ENCODE measurements at places on chromosomes 6 and 20. TPM values are rescaled to one million over a fixed set of nuclear protein-coding genes. Genes with fewer than 3 reads are reported as not detected.

DNA sequence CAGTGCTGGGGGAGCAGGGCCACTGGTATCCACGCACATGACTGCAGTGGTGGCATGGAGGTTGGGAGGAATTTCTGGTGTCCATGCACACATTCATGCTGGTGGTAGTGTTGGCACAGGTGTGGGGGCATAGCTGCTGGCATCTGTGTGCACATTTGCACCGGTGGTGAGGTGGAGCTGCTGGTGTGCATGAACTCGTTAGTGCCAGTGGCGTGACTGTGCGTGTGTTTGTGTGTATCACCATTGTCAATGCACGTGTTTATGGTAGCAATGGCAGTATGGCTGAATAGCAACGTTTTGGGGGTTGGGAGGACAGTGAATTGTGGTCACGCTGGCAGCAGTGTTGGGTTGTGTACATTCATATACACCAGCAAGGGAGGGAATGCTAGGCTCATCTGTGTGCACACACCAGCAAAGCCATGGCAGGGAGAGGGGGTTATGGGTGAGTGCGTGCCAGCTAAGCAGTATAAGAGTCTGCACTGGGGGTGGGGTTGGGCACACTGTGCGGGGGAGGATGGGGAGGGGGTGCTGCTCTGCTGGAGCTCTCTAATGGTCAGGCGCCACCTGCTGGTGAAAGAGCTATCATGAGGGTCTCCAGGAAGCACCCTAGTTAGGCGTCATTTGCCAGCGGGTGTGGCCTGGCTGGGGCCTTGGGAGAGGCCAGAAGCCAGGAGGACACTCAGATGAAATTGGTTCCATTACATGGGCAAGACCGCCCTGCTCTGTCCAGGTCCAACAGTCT lies 626.1 kb upstream of the ID4 start:
- DNase-seq, result no peak

GRCh38 chr6:3032986-3033385 lies 33.3 kb downstream of the NQO2 start:
- no peak for DNase-seq

GRCh38 chr6:56715741-56716140 lies 73.1 kb upstream of the DST start:
- no peak for DNase-seq

GRCh38 chr20:11965602-11966001 lies 47.9 kb downstream of the BTBD3 start:
- no peak for DNase-seq

DNA sequence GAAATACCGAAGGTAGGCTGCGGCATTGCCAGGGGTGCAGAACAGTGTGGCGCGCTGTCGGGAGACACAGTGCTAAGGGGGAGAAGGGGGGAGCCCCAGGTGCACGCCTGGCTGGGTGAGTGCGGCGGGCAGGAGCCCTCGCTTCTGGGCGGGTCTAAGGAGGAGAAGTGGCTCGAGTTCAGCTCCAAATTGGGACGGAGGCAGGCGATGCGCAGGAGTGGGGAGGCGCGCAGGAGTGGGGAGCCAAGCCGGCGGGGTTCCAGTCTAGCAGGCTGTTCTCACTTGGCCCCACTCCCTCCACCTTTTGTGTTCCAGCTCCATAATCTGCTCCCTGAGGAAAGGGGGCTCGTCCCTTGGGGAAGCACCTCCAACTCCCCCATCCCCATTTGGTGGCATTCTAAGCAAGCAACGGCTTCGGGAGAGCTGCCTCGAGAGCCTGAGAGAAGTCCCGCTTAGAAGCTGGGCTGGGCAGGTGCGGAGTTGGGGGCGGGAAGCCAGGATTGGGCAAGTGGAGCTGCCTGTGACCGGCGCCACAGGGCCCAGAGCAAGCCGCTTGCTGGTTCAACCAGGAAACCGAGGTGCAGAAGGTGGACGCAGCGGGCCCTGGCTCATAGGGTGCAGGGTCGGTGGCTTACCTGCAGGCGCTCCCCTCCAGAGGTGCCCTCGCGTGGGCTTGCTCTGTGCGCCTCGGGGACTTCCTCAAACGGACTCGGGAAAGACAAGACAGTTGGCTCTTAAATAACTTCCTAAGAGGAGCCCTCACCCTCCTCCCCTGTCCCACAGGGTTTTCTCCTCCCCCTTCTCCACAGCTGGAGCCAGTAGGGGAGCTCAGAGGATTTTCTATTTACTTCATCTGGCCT lies at the start of gene F13A1:
TSS of gene F13A1 (minus strand) at position 711 of the 860 bp plus-strand sequence. CDS start 1,998 bp downstream, outside the sequence.
- no peak for DNase-seq

DNA sequence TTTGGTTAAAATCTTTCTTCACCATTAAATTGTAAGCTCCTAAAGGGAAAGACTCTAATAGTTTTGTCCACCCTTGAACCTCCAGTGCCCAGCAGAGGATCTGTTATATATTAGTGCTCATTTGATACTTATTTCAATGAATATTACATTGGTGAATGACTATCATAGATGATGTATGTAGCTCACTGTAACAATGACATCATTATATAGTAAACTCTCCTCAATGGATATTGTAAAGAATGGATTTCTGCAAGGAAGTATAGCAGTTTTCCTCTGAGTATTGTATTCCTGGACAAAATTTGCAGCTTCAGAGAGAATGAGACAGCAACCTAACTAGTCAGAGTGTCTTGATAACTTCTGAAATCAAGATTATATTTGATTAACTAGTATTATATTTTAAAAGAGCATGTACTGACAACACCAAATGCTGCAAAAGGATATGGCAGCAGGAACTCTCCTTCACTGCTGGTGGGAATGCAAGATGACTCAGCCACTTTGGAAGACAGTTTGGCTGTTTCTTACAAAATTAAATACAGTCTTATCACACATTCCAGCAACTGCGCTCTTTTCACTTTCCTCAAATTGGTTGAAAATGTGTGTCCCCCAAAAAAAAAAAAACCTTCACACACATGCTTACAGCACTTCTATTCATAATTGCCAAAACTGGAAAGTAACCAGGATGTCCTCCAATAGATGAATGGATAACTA lies 189.8 kb upstream of the OPRM1 start:
- DNase-seq, result no peak

NKX2-2 gene
- not detected for total RNA-seq

ZSWIM1 gene
- total RNA-seq, result 10.2 TPM

DNA sequence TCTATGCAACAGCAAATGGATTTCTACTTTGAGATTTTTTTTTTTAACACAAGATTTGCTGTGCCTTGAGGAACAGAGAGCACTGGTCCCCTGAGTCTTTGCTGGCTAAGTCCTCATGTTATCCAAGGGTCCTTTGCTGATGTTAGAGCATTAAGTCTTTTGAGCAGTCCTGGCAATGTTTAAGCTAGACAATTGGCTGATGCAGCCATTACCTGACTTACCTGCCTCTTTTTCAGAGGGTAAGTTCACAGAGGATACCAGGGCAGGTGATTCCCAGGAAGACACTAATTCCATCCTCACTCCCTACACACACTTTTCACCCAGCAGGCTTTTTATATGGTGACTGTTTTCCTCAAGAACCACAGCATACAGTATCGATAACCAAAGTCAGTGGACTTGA lies 337.7 kb downstream of the HDGFL1 start:
- no peak for DNase-seq

- DNase-seq, result no peak
Measured at GRCh38 chr6:105488516-105489215, 85.8 kb upstream of the PREP start.

- DNase-seq, result no peak
Measured at GRCh38 chr20:1964659-1965405, 29.0 kb downstream of the PDYN start.

DNA sequence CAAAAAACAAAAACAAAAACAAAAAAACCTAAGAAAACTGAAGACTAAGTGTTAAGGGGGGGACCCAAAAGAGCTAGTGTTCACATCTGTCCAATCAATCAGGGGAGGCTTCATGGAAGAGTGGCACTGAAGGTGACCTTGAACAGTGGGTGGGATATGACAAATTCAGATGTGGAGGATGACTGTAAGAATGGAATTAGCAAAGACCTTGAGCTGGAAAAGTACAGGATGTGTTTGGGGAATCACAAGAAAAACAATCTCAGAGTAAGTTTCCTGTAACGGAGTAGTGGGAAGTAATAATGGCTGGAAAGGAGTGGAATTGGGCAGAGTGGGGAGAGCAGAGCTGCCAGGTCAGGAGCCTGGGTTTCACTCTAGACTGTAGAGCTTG lies 2.9 kb upstream of the IER3 start:
- peak; percentile 63 for DNase-seq

- DNase-seq, result peak; percentile 82
Measured at GRCh38 chr6:3063733-3064700, 4.3 kb upstream of the RIPK1 start.

DNA sequence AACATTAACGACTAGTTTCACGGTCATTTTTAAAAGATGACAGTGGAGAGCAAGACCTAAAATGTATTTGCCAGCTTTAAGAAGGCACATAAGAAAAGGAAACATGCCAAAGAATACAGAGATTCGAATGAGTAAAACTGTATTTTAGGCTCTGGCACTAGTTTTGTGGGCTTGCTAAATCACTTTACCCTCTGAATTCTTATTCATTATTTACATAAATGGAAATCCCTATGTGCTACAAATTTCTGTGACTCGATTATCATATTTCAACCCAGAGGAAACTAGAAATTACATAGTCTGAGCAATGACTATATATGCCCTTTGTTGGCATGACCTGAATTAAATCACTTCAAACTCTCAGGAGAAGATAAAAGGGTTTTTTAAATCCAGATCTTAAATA lies 441.7 kb upstream of the RNF217 start:
- DNase-seq, result no peak

DNA sequence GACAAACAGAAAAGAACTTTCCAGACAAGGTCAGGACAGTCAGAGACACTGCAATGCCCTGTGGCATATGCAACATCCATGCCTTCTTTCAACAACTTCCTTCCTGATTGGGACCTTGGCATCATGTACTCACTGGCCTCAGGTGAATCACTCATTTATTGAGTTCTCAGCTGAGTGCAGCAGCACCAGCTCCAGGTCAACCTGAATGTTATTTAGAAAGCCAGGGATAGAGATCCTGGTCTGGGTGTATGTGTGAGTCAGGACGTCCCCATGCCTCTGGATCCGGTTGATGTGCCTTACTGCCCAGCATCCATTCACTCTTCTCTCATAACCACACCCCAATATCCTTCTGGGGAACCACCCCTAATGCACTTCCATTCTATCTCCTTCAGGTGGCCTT lies 54.4 kb downstream of the SNRNP48 start:
- no peak for DNase-seq

HLA-B gene
- 58.7 TPM for total RNA-seq

GRCh38 chr6:72741083-72741482 lies 119.2 kb downstream of the KCNQ5 start:
- DNase-seq, result no peak

- no peak for DNase-seq
Measured at GRCh38 chr6:72626126-72626525, 4.3 kb downstream of the KCNQ5 start.

GRCh38 chr20:2955257-2955970 lies 82.1 kb downstream of the PTPRA start:
- DNase-seq, result peak; percentile 58

GSTA3 gene
- not detected for total RNA-seq

GRCh38 chr6:18400831-18401446 lies 13.8 kb downstream of the RNF144B start:
- DNase-seq, result peak; percentile 54

PNPLA1 gene
- not detected for total RNA-seq

KCNK5 gene
- not detected for total RNA-seq

DNA sequence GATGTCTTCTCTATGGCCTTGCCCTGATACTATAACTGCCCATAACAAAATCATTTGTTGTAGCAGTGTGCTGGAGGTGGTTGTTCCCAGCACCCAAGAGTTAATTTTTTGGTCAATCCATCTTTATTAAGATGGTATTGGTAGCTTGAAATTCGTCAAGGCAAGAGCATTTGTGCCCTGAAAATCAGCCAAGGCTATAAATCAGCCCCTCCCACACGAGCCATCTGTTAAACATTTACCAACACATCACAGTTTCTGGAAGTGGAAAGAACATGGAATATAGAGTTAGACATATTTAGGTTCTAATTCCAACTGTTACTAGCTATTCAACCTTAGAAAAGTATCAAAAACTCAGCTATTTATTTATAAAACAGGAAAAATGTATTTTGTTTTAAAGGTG lies 888.4 kb upstream of the GJE1 start:
- DNase-seq, result no peak

C6orf15 gene
- total RNA-seq, result 0.71 TPM

AGER gene
- total RNA-seq, result 0.45 TPM

DCDC2 gene
- total RNA-seq, result not detected

LST1 gene
- total RNA-seq, result not detected

DNA sequence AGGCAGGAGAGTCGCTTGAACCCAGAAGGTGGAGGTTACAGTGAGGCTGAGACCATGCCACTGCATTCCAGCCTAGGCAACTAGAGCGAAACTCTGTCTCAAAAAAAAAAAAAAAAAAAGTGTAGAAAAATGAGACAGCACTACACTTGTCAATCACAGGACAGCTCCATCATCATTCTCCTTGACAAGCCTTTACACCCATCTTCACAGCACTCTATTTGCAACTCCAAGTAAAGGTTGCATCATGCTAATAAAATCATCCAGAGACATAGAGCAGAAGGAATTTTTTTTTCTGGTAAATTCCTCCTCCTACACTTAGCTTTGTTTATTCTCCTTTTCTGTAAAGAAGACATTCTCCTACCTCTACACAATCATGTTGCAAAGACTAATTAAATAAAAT lies 791.0 kb upstream of the HS3ST5 start:
- DNase-seq, result no peak

GRCh38 chr6:7727086-7727945 lies 1.4 kb downstream of the BMP6 start:
- no peak for DNase-seq

GRCh38 chr6:12232821-12233220 lies 57.3 kb upstream of the EDN1 start:
- no peak for DNase-seq

DNA sequence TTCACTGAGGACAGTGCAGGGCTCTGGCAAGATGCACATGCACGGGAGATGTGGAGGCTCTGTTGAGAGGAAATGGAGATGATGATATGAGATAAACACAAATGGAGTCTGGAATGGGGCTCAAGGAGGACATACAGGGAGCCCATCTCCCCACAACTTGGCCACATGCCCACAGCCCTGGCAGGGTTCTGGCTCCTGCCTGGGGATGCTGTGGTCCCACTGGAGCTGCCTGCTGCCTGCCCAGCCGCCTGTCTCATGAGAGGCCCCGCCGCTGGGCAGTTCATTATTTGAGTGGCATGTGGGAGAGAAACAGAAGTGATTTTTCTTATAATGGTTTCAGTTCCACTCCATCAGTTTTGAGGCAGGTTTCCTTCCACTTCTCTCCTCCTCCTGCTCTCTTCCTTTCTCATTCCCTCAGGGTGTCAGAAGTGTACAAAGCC lies 133.6 kb upstream of the TRAF3IP2 start:
- DNase-seq, result no peak

OPRL1 gene
- 1.2 TPM for total RNA-seq

- DNase-seq, result no peak
Measured at GRCh38 chr20:61451953-61452352, 199.9 kb downstream of the CDH4 start.

ANKRD6 gene
- 0.17 TPM for total RNA-seq

- no peak for DNase-seq
Measured at GRCh38 chr20:62773845-62774714, 22.2 kb upstream of the MRGBP start.

TCF19 gene
- 65.0 TPM for total RNA-seq

GRCh38 chr6:119323931-119324330 lies 25.6 kb downstream of the MAN1A1 start:
- DNase-seq, result no peak

- no peak for DNase-seq
Measured at GRCh38 chr6:166245148-166245547, 63.0 kb downstream of the PRR18 start.
